CD4-positive, alpha-beta T cell (primary cell): ENCODE measurements at places on chromosomes 1 and 21. TPM values are rescaled to one million over a fixed set of nuclear protein-coding genes. Genes with fewer than 3 reads are reported as not detected.

- DNase-seq = no peak
These were observed at the start of gene TACSTD2 for GRCh38 chr1:58576727-58577653. TACSTD2 (minus strand) TSS chr1:58577252; CDS start chr1:58577156, 96 bp downstream.

GRCh38 chr1:183869230-183869629 is 64.3 kb downstream of the RGL1 start:
- no peak for DNase-seq

DNA sequence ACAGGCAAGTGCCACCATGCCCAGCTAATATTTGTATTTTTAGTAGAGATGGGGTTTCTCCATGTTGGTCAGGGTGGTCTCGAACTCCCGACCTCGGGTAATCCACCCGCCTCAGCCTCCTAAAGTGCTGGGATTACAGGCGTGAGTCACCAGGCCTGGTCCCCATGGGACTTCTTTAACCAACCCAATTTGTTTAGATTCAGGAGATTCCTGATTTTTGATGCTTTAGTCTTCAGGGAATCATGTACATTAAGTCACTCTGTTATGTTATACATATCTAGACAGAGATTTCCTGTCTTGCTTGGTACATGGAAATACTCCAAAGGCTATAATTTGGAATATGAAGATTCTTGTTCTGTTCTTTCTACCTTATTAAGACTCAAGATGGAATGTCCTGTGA is 202.4 kb upstream of the L1TD1 start:
- DNase-seq = no peak

DNA sequence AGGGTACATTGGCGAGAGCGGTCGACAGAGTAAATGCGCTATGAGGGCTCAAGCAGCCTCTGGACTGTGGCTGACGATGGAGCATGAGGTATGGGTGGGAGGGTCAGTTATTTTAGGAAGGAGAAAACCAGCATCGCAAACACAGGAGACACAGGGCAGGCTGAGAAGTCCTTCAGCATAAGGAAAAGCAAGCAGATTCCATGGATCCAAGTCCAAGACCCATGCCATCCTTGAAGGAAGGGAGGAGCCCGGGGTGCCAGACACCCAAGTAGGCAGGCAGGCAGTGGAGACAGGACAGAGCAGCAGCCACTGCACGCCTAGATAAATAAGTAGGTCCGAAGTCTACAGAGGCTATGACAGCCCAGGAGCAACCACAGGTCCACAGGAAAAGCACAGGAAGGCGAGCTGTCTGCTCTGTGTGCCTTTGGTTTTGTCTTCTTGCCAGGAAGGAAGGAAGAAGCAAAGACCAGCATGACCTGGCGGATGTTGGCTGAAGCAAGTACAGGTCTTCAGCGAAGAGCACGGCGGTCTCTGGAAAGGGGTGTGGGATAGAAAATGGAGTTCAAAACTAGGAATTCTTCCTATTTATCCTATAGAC is 76.4 kb upstream of the SLC45A1 start:
- no peak for DNase-seq

GRCh38 chr1:19220080-19220846 is 10.2 kb upstream of the UBR4 start:
- DNase-seq = no peak

GRCh38 chr1:98314601-98315000 is 346.9 kb upstream of the SNX7 start:
- DNase-seq = no peak

- no peak for DNase-seq
These were observed 719.8 kb upstream of the ADGRL4 start for GRCh38 chr1:79726321-79726720.

DNA sequence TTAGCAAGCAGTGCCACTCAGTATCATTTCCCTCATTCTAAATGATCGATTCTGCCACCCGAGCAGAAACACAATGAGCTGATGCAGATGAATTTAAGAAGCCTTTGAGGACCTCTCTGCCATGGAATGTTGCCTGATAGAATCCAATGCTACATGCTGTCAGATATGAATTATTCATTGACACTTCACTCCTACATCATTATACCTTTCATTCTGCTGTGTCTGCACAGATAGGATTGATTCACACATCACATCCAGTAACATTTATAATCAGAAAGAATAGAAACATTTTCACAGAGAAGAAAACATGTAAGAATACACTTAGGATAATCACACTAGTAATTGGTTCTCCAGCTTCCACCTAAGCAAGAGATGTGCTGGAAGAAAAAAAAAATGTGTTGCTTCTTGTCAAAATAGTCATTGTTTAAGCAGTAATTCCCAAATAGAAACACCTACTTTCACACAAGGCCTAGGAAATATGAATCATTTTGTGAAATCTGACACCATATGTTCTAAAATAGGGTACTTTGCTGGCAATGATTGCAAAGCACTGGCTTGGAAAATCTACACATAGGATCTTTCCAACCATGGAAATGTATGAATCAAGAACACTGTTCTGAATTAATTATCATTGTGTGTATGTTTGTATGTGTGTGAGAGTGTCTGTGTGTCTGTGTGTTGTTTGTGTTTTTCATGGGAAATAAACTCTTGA is 110.1 kb downstream of the GRIK1 start:
- DNase-seq = no peak

DNA sequence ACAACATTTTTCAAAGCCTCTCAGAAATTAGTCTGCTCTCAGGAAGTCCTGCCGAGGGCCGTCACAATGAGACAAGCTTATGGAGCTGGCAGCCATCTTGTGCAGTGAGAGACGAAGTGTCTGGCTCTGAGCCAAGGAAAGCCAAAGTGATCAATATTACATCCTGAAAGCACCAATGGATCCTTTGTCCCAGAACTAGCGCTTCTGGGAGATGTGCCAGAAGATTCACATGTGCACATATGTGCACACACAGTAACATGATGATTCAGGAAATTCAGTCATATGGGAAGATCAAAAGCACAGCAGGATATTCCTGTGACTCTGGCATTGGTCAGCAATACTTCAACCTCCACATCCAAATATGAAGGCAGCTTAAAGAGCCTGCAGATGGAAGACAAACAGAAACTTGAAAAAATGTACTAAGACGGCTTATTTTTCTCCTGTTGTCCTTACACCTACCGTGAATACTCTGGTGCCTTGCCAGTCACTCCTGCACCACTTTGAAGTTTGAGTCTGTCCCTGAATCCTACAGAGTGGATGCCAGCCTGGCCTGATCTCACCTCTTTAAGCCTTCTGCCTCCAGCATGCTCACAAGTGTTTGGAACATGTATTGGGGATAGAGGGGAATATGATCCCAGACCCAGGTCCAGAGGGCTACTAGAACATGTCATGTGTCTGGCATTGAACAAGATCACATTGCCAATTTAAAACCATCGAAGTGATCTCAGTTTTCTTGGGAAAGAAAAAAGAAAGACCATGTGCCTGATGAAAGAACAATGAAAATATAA is 44.5 kb upstream of the PRRX1 start:
- DNase-seq = no peak

- no peak for DNase-seq
These were observed 28.1 kb downstream of the EPHA2 start for GRCh38 chr1:16127676-16128337.

- DNase-seq = no peak
These were observed 11.8 kb downstream of the MRPS6 start for GRCh38 chr21:34085129-34085528.

DNA sequence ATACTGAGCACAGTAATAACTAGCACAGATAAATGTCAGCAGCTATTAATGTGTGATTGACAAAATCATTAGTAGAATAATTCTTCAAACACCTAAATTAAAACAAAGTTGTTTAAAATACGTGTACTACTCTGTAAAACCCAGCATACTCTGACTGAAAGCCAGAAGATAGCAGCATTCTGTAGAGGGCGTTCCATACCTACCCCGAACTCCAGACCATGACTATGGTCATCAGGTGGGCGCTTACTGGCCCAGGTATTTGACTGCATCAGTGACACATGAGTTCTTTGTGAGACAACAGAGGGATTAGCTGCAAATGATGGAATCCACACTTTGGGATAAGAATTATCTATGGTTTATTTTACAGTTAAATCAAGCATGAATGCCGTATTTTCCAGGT is 139.7 kb upstream of the POGK start:
- DNase-seq = no peak

- no peak for DNase-seq
These were observed 436 bp downstream of the CHI3L1 start for GRCh38 chr1:203186091-203186445.

DNA sequence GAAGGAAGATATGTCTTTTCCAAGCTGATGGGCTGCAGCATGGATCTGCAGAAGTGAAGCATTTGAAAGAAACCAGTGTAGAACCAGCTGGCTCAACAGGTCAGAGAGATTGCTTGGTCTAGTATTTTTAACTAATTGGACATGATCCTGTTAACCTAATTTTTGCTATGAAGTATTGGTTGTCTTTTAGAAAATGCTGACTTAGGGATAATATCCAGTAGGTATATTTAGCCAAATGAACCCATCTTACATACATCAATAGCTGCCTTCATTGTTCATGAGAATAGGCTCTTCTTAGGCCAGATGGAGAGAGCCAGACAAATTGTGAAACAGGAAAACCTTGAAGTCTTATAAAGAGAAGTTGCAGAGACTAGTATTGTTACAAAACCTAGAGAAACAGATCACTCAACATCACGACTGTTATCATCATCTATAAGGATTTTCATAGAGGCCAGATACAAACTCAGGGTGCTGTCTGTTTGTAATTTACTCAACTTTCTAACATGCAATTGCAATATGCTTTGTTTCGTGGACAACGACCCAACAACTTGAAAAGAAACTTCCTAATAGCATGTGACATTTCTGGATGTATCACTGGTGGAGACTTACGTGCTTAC is 148.2 kb downstream of the DISC1 start:
- no peak for DNase-seq

DNA sequence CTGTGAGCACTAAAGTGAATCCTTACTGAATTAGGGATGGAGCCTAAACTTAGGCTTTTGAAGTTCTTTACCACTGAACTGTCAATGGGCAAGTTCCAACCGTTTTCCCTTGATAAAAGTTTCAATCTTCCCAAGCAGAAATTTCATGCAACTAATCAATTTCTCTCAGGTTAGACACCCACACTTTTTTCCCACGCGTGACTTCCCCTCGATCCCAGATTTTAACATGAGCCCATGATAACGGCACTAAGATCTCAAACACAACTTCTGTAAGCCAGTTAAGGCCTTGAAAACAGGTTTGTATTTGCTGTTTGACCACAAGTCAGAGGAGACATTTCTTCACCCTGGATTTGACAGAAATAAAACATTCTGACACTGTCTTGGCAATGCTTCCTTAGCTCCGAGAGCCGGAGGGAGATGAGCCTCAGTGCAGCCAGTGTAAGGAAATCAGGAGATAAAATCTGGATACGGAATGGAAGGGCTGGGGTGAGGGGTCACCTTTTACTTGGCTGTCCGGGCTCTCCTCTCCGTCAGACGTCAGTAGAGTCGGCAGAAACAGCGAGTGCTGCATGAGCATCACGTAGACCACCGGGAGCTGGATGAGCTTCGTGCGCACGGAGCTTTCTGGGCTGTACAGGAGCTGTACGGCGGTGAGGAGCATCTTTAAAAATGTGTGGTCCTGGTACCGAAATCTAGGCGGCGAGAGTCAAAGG is 39.7 kb downstream of the MRAP start:
- DNase-seq = no peak

- peak; percentile 57 for DNase-seq
These were observed 58.0 kb downstream of the NKAIN1 start for GRCh38 chr1:31181515-31182343.

GRCh38 chr1:45322486-45323040 is 4.1 kb upstream of the HPDL start:
- no peak for DNase-seq

GRCh38 chr1:52153898-52154297 is 12.0 kb downstream of the ZFYVE9 start:
- no peak for DNase-seq

DNA sequence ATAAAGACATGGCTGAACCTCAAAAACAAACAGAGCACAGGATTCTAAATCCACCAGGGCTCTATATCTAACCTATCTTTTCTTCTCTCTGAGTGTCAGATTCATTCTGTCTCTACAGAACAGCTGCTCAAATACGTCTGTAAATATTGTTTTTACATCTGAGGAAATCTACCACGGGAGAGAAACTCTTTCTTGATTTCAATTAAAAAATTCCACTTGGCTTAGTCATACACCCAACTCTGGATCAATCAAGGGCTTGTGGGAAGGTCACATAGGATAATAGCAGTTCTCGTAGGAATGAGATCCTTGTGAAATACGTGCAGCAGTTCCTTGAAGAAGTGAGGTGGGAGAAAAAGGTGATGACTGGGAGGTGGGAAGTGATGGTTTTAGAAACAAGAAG is 1355.7 kb upstream of the ADGRL2 start:
- no peak for DNase-seq

GRCh38 chr1:84693785-84694184 is 3.5 kb upstream of the SSX2IP start:
- no peak for DNase-seq

GRCh38 chr1:21255284-21255942 is 34.9 kb downstream of the ECE1 start:
- DNase-seq = peak; percentile 78

GRCh38 chr1:98660940-98661543 is 479 bp upstream of the SNX7 start:
- no peak for DNase-seq

DNA sequence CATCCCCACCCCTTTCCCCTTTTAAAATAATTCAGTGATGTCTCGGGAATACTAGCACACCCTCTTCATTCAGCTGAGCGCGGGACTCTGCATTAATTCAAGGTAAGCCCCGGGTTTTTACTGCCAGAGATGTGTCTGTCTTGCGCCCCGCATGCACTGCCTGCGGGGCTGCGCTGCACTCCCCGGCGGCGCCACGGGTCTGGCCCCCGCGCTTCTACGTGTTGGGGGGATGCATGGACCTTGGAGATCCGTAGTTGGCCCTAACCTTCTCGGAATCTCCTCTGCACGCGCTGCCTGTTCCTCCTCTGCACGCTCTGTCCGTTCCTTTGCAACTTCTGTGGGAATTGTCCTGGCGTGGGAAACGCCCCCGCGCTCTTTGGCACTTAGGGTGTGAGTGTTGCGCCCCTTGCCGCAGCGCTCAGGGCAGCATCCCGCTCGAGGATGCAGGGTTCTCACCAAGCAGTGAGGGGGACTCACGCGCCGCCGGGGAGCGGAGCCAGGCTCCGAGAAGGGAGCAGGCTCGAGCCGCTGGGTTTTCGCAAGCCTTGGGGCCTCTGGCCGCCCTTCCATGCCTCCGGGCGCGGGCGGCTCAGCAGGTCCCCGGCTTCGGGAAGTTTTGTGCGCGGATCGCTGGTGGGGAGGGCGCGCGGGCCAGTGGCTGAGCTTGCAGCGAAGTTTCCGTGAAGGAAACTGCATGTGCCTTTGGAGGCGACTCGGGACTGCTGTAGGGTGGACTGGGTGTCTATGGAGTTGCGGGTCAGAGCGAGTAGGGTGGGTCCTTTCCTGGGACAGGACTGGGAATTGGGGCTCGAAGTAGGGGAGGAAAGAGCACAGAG is 165.1 kb upstream of the CACNA1E start:
- DNase-seq = no peak

GRCh38 chr1:212315907-212316306 is 30.7 kb downstream of the PPP2R5A start:
- DNase-seq = no peak

OVAAL gene
- total RNA-seq = not detected

VTCN1 gene
- total RNA-seq = not detected

LRRC52 gene
- not detected for total RNA-seq

GJA4 gene
- total RNA-seq = not detected

SLC16A4 gene
- not detected for total RNA-seq

KRTAP12-2 gene
- not detected for total RNA-seq

SLAMF8 gene
- 0.34 TPM for total RNA-seq

ZNF593OS gene
- not detected for total RNA-seq

IVL gene
- total RNA-seq = not detected

F13B gene
- total RNA-seq = not detected

GPX7 gene
- 11.7 TPM for total RNA-seq

LORICRIN gene
- not detected for total RNA-seq

MAGOH gene
- total RNA-seq = 65.2 TPM

OR13G1 gene
- not detected for total RNA-seq

FCN3 gene
- total RNA-seq = not detected

CATSPERE gene
- 1.4 TPM for total RNA-seq
